NCI-H1092 (cell line): ENCODE measurements at places on chromosomes 6 and 20.

DNA sequence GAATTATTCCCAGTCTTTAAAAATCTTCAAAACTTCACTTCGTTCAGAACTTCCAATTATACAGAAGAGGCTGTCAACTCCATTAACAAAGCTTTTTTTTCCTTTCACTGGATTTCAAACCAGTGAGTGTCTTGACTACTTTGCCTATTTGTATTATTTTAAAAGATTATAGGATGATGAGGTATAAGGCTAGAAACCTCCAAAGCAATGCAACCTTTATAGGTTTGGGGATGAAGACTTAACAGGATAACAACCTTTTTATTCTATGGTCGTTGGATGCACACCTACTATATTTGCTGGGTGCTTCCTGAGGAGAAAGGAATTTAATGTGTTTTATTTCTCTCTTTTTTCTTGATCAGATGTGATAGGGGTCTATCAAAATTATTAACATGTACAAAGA, 1.9 kb upstream of the OVOL2 start:
- DNase-seq: no peak

DNA sequence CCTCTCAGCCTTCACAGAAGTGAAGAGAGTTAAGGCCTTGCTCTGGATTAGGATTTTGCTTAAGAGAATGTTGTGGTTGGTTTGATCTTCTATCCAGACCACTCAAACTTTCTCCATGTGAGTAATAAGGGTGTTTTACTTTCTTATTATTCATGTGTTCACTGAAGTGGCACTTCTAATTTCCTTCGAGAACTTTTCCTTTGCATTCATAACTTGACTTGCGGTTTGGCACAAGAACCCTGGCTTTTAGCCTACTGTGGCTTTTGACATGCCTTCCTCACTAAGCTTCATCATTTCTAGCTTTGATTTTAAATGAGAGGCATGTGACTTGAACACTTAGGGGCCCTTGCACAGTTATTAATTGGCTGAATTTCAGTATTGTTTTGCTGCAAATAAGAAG, 166.1 kb upstream of the OPRM1 start:
- DNase-seq: no peak

GRCh38 chr6:91538622-91539021, 951.8 kb upstream of the MAP3K7 start:
- DNase-seq: no peak

DNA sequence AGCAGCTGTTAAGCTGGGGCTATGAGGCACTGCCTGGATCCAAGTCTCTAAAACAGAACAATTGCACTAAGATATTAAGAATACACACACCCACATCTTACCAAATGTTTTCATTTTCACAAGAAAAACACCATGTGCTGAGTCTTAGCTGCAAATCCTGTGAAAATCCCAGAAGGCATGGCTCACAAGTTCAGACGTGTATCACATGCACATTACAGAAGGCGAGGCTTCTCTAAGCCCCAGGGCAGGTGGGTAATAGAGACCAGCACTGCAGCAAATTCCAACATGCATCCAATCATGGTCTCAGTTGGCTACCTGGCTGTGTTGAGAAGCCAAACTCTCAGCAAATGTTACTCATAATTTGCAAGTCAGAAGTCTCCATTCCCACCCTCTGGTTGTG, 16.2 kb upstream of the CST3 start:
- DNase-seq: no peak
